Parietal lobe (tissue), 2 donors: ENCODE measurements at places on chromosomes 5 and 9. TPM values are rescaled to one million over a fixed set of nuclear protein-coding genes. Genes with fewer than 3 reads are reported as not detected.

Gene EQTN
- total RNA-seq: 8.1 TPM

Gene NOTCH1
- total RNA-seq: 57.6 TPM

Gene PCDHGA7
- 23.8 TPM for total RNA-seq

Gene GDNF
- total RNA-seq: not detected

Gene PARP8
- total RNA-seq: 61.3 TPM

Gene ELOVL7
- 4.1 TPM for total RNA-seq

Gene ADAMTS13
- 2.5 TPM for total RNA-seq

Gene FPGS
- total RNA-seq: 31.0 TPM

Gene CTXN3
- 0.63 TPM for total RNA-seq

Gene LCN12
- total RNA-seq: 0.94 TPM

Gene GPR21
- total RNA-seq: 17.2 TPM
